ENCODE measurements at places on chromosomes 1 and 21. TPM values are rescaled to one million over a fixed set of nuclear protein-coding genes. Genes with fewer than 3 reads are reported as not detected.

AIDA gene
- 28.3 TPM for total RNA-seq

CLIC6 gene
- total RNA-seq, result not detected

KCNE2 gene
- total RNA-seq, result not detected

RAB7B gene
- not detected for total RNA-seq

TINAGL1 gene
- total RNA-seq, result 317 TPM

NEK2 gene
- total RNA-seq, result 2.4 TPM

FABP3 gene
- 0.20 TPM for total RNA-seq

All from lung microvascular endothelial cell (primary cell).